GDM1 (cell line): ENCODE measurements at places on chromosomes 7 and 10.

DNA sequence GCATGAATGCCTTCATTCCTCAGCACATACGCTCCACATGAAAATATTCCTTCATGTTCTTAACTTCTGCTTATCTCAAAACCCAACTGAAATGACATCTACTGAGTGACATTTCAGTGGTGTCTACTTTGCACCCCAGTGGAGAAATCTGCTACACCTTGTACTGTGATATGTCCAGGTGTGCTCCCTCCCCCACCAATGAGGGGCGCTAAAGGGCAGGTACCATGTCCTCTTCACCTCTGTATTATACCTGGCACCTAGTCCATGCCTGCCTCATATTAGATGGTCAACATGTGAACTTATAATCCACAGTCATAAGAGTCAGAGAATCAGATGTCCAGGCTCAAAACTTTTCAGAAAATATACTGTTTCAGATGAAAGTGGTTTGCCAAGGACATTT, 2.1 kb downstream of the PAXIP1 start:
- DNase-seq, result no peak

DNA sequence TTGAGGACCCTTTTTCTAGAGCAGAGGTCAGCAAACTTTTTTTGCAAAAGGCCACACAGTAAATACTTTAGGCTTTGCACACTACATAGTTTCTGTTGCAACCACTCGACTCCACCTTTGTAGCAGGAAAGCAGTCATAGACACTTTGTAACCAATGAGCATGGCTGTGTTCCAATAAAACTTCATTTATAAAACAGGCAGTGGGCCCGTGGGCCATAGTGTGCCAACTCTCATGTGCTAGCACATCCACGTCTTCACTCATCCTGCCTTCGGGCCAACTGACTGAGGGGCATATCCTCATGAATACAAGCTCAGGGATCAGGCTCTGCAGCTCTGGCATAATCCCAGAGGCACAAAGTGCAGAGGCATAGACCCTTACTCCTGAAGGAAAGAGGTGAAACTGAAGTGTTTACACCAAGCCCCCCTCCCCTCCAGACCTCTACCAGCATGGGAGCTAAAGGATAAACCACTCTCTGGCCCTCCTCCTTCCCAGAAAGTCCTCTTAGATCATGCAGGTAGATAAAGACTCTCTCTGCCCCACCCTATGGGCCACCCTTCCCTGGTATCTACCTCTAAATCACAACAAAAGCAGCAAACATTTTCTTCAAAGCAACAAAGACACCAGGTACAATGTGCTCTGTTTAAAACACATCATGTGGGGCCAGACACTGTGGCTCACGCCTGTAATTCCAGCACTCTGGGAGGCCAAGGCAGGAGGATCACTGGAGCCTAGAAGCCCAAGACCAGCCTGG, 71.0 kb downstream of the DLG5 start:
- DNase-seq, result no peak

DNA sequence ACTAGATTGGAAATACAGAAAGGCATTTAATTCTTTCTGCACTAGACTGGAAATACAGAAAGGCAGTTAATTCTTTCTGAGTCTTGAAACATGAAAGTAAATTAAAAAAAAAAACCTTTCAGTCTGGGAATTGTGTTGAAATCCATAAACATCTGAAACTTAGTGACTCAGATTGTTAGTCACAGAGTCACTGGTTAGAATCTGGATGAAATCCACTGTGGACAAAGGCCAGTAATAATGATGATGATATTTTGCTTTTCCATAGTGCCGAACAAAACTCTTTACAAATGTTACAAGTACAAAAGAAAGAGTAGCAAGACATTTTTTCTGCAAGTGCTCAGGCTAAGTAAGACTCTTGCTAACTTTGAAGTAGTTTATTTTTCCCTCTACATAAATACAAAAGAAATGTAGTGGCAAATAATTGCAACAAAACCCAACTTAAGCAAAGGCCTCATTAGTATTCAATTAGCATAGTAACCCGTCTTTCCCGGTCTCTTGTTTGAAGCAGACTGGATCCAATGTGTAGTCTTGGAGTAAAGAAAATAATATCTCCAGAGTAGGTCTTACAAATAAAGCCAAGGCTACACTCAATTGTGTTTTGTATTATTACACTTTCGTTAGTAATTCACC, 5.8 kb upstream of the PRTFDC1 start:
- DNase-seq, result no peak

- no peak for DNase-seq
Measured at GRCh38 chr10:76329891-76330575, 898.6 kb downstream of the LRMDA start.

- no peak for DNase-seq
Measured at GRCh38 chr10:76582531-76582930, 1055.1 kb downstream of the KCNMA1 start.

GRCh38 chr10:78692071-78692470, 376.7 kb upstream of the ZMIZ1 start:
- no peak for DNase-seq

DNA sequence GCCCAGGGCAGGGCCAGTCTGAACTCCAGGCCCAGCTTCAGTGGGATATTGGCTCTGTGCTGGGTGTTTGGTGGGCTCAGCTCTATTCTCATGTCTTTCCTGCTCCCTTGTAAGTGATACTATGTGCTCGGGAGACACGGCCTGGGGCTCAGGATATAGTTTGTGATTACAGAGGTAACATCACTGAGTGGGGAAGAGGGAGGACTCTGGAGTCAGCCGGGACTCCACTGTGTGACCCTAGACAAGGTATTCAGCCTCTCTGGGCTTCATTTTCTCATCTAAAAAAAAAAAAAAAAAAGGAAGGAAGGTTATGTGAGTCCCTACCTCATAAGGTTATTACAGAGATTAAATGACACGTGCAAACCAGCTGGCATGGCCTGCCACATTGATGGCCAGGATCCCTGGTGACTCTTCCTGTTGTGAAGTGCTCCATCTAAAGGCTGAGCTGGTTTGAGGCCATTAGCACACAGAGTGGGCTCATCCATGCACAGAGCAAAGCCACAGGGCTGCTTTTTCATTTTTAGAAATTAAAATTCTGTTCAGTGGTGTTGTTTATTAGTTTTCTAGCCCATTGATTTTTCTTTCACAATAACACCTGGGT, 15.7 kb downstream of the SLC13A4 start:
- no peak for DNase-seq

DNA sequence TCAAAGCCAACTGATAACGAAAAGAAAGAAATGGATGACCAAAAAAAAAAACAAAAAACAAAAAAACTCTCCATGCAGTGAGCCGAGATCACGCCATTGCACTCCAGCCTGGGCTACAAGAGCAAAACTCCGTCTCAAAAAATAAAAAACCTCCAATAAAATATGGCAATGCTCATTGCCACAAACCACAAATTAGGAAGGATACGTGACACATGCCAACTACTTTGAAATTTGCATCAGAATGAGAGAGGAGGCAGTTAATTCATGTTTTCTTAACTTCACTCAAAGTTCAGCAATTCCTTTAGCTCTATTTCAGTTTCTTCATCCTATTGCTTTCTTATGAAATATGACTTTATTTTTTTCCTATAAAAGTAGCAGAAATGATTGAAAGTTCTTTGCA, 398.1 kb upstream of the C7orf33 start:
- no peak for DNase-seq

DNA sequence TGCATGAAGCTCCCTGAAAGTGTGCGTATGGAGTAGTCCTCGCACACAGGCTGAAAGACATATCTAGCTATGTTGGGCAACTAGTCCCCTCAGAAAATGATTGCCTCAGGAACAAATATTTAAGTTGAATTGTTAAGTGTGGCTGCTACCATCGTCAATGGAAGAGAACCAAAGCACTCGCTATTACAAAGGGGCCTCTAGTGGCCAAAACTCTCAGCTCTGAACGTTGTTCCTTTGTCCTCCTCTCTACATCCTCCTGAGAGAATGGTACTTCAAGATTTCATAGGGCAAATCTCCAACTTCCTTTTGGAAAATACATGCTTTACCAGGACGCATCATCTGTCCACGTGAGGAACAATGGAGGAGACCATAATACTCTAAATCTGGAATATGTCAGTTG, 209.9 kb downstream of the NRG3 start:
- no peak for DNase-seq

- no peak for DNase-seq
Measured at GRCh38 chr7:151752816-151753595, 123.9 kb downstream of the PRKAG2 start.

DNA sequence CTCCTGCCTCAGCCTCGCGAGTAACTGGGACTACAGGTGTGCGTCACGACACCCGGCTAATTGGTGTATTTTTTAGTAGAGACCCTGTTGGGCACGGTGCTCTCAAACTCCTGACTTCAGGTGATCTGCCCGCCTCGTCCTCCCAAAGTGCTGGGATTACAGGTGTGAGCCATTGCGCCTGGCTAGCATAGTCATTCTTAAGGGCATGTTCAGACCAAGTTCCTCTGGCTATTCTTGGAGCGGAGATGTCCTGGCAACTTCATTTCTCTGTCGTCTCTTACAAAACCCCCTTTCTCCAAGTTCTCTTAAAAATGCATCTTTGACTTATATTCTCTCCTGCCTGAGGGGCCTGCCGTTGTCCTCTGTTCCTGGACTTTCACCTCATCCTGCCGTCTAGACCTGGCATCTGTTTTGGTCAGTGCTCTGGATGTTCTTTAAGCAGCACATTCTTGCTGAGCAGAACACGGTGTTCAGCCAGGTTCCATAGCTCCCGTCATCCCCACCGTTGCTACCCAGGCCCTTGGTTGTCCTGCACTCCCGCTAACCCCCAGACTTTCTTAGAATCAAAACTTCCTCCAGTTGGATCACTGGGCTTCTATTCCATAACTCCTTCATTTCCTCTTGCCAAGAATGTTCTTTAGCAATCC, 509.9 kb upstream of the GALNT17 start:
- no peak for DNase-seq

GRCh38 chr7:144709066-144709465, 126.8 kb downstream of the TPK1 start:
- DNase-seq, result no peak

GRCh38 chr7:36781011-36781738, 56.9 kb upstream of the AOAH start:
- DNase-seq, result no peak

GRCh38 chr7:8390262-8390626, 43.2 kb upstream of the NXPH1 start:
- no peak for DNase-seq

- no peak for DNase-seq
Measured at GRCh38 chr10:52539463-52539862, 225.4 kb downstream of the DKK1 start.

DNA sequence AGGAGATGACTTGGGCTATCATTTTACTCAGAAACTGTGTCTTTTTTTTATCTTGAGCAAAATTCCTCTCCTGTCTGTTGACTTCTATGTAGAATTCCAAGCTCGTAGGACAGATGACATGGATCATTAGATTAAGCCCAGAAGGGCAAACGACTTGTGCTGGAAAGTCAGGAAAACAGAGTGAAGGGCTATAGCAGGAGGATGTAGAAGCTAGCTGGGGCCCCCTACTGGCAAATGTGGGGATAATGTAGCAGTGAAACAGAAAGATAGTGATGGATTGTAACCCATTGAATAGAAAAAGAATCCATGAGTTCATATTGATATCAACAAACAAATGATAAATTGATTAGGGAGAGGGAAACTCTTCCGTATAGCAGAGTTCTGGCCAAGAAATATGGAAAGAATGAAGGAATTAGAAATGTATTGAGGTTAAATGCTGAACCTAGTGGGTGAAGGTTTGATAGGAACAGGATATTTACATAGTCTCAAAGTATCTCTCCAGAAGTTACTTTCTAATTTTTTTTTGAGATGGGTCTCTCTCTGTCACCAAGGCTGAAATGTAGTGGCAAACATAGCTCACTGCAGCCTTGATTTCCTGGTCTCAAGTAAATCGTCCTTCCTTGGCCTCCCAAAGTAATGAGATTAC, 103.6 kb downstream of the LYZL1 start:
- no peak for DNase-seq

- DNase-seq, result no peak
Measured at GRCh38 chr7:128497405-128497804, 20.9 kb downstream of the METTL2B start.

DNA sequence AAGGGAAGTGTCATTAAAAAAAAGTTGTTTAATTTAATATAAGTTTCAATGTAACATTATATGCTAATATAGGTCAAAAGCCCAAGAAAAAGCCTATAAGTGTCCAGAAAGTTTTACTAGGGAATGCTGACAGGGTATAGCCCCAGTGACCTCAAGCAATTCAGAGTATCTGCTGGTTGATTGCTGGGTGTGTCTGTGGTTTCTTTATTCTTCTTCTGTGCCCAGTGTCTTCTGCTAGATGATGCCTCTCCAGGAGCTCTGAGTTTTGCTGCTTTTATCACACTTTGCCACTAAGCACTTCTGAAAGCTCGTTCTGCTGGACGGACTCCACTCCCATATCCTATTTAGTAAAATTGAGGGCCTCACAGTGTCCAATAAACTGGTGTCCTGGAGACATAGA, 212.2 kb upstream of the NRG3 start:
- DNase-seq, result no peak

GRCh38 chr7:111083413-111083812, 7.5 kb upstream of the LRRN3 start:
- peak; percentile 12 for DNase-seq

DNA sequence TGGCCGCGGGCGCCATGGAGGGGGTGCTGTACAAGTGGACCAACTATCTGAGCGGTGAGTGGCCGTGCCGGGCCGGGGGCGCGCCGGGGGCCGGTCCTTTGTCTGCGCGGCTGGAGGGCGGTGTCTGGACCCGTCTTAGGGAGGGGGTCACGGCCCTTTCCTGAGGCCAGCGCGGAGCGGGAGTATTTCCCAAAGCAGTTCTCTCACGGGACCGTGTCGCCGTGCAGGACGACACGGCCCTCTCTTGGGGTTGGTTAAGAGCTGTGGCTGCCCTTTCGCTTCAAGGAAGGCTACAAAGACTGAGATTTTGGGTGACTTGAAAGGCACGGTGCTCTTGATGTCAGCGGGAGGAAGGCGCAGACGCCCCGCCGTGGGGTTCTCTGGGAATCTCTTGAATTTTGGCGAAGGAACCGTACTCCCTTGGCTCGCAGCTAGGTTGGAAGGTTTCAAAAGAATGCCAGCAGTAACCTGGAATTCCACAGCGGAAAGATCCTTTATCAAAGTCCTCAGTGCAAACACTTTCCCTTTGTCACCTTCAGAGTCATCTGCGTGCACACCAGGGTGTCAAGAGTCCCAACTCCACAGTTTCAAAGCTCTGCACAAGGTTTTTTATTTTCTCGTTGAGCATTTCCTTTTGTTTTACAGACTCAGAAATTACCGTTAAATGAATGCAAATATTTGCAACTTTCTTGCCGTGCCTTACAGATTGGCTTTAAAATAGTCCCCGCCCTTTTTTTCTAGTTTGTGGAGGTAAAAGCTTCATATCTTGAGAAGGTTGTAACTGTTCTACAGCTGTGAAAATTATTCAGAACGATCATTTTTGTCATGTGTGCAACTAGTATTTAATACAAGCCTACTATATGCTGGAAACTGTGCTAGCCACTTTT, 780 bp downstream of the PLEKHA8 start:
- DNase-seq, result peak; percentile 45

DNA sequence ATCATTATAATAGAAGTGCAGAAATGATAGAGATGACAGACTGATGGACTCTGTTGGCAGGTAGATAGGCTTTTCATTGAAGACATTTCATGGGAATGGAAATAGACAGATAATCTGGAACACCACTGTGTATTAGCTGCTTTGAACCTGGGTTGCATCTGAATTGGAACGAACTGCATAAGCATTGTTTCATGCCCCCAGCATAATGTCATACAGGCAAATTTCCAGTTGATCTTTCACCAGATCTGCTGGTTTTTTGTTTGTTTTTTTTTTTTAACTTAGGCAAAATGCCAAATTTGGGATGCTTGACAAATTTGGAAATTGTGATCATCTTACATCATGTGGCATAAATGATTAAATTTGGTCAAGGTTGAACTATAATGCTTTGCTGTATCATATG, 172.1 kb upstream of the AOAH start:
- DNase-seq, result no peak

GRCh38 chr7:27139334-27140125, 4.0 kb downstream of the HOXA5 start:
- no peak for DNase-seq
